Umbilical cord (tissue), 2 donors: ENCODE measurements at places on chromosomes 13 and 19. TPM values are rescaled to one million over a fixed set of nuclear protein-coding genes. Genes with fewer than 3 reads are reported as not detected.
A peak's percentile ranks its signal among the peaks of the same experiment; 100 is the strongest.

DNA sequence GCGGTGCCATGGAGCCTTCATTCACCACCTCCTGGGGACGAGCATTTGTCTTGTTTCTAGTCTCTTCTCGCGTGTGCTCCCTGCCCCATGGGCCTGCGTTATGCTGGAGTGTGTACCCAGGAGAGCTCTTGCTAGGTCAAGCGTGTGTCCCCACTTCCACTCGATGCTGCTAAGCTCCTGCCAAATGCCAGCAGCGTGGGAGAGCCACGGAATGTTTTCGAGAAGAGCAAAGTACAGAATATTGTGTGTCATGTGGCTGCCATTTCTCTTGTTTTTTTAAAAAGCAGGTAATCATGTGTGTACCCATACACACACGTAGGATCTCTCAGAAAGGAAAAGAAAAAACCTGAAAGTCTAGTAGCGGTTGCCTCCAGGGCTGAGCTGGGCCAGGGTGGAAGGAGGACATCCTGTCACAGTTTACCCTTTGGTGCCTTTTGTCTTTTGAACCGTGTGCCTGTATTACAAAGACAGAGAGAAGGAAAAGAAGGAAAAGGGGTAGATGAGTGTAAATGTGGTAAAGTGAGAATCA, 28.6 kb downstream of the PAK4 start:
- DNase-seq = peak; percentile 61

DNA sequence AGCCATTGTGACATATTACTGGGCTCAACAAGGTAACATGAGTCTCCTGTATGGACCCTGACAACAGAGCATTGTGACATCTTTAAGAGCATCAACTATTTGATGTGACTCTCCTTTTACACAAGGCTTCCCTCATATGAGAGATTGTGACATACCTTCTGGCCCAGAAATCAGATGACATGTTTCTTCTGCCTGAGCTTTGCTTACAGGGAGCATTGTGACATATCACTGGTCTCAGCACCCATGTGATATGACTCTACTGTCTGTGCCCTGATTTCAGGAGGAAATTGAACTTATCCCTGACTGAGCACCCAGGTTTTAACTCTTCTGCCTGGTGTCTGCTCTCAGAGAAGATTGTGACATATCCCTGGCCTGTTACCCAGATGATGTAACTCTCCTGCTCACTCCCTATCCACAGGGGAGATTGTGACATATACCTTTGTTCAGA, 15.9 kb upstream of the ZNF681 start:
- DNase-seq = no peak

DNA sequence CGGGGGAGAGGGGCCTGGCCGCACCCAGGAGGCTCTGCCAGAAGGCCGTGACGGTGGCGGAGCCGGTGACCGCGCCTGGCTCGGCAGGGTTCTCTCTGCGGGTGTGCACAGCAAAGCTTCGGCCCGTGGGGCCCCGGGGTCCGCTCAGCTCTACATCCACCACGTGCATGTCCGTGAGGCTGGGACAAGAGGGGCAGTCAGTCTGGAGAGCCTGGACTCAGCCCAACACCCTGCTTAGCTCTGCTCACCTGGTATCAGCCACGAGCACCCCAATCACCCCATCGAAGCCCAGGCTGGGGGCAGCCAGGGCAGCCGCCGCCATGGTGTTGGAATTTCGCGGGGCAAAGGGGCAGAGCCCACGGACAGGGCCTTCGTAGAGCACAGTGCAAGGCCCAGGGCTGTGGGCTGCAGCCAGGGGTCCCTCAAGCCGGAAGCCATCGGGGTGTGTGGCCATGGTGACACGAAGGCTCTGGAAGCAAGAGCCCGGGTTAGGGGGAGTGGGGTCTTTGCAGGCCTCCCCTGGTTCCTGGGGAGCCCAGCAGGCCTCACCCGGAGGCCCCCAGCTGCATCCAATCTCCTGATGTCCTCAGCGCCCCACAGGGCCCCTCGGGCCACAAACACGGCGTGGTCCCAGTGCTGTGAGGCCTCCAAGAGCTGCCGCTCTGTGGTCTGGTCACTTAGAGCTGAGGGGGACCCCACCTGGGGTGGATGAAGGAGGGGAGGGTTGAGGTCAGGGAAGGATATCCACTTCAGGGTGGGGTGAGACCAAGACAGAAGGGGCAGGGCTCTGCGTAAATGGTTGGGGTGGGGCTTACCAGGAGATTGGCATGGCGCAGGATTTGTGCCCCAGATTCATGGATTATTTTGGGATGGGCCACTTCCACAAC, 1.4 kb downstream of the ASPDH start:
- no peak for DNase-seq

DNA sequence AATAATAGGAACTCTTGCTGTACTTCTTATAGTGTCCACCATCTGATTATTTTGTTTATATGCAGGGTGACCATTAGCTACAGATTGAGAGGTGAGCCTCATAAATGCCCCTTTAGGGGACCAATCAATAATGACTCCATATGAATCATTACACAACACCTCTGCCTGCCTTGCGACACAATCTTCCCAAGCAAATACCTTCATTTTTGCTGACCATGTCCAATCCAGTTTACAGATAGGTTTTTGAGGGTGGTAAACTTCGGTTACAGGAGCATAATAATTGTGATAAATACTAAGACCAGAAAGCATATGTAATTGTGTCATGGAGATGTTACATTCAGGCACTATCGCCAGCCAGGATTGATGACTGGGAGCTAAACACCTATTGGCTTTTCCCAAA, 23.6 kb upstream of the IL17D start:
- no peak for DNase-seq

- DNase-seq = peak; percentile 35
Observed at GRCh38 chr19:51259348-51260245, 8.7 kb downstream of the SIGLECL1 start.

DNA sequence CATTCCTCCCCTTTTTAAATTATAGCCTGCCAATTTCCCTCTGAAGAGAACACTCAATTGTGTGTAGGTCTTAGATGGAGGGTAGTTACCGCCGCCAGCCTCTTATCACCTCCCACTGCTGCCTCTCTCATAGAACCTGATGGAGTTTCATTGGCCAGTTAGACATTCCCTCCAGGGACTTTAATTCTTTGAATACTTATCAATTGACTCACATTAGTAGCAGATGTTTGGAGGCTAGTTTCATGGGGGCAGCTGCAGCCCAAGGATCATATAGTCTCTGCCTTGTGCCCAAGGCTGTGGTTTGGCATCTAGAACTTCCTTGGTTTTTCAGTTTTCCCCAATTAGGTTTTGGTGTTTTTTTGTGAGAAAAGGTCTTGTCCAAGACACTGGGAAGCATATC, 318.9 kb upstream of the HTR2A start:
- no peak for DNase-seq

DNA sequence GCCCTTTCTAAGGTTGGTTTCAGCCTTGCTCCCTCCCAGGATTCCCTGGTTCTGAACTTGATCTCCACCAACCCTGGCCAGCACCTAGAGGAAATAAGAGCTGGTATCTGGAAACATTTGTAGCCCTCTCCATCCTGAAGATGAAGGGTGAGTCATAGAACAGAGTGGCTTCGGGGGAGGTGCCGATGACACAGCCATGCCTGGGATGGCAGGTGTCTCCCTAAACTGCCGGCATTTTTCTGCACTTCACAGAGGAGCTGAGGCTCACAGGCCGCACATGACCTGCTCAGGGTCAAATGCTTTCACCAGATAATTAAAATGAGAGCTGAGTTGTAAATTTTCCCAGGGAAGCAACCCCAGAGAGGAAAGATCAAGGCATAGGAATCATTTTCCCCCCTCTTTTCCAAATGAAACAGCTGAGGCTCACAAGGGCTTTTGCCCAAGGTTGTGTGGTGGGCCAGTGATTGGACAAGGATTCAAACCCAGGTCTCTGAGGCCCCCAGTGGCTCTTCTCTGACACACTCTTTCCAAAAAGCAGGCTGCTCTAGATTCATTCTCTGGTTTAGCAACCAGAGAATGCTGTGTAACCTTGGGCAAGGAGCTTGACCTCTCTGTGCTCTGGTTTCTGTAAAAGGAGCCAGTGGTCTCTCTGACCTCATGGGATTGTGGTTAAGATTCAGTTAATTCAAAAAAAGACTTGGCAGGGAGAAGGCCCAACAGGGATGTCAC, 1.2 kb upstream of the SLC25A42 start:
- no peak for DNase-seq

- no peak for DNase-seq
Observed at GRCh38 chr19:18342090-18342632, 1.8 kb downstream of the PGPEP1 start.

- no peak for DNase-seq
Observed at GRCh38 chr13:103229674-103230073, 163.5 kb upstream of the SLC10A2 start.

DNA sequence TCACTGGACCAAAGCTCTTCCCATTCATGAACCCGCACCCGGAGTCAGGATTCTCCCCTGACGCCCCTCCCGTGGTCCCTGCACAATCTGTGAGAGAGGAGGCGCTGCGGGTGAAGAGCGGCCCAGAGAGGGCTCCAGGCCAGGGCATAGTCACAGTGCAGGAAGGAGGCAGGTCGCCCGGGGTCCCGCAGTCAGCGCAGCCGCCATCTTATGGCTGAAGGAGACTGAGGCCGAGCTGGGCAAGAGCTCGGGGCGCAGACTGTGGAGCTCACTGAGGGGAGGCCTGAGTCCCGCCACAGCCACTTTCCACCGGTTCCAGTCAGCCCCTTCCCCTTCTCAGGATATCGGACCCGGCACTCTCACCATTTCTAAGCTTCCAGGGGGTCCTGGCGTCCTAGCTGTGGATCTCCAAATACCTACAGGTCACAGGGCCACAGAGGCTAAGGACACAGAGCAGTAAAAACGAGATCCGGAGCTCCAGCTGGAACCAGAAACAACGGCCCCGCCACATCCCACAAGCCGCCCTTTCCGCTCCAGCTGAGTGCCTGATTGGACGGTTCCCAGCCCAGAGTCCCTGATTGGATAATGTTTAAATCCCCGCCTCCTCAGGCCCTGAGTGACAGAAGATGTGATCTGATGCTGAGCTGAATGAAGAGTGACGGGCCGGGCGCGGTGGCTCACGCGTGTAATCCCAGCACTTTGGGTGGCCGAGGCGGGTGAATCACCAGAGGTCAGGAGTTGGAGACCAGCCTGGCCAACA, at the start of gene ZNF99:
Gene ZNF99 (minus strand): TSS at position 501 of the 760 bp plus-strand sequence. CDS start 135 bp downstream, at position 366.
- peak; percentile 84 for DNase-seq

- no peak for DNase-seq
Observed at GRCh38 chr13:46830405-46831005, 33.5 kb upstream of the ESD start.

DNA sequence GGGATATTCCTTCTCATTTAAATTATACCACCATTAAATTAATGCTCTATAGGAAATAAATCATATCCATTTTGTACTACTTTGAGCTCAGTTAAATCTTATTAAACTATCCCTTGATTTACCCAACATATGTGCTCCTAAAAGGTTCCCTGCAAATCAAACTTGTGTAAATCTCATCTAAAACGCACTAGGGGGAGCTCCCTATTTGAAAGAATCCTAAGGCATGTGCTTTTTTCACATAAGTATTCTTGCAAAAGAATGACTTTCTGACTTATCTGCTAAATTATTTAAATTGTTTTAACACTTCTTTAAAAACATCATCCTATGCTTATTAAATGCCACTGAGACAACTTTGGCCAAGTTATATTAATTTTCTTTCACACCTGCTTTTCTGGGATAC, 7.9 kb downstream of the INTS6 start:
- peak; percentile 30 for DNase-seq

GRCh38 chr13:73508841-73509240, 450.0 kb downstream of the KLF5 start:
- DNase-seq = peak; percentile 67

GRCh38 chr13:32830336-32831031, 185.7 kb upstream of the KL start:
- no peak for DNase-seq

- DNase-seq = no peak
Observed at GRCh38 chr19:3140667-3141038, 4.8 kb downstream of the GNA15 start.

DNA sequence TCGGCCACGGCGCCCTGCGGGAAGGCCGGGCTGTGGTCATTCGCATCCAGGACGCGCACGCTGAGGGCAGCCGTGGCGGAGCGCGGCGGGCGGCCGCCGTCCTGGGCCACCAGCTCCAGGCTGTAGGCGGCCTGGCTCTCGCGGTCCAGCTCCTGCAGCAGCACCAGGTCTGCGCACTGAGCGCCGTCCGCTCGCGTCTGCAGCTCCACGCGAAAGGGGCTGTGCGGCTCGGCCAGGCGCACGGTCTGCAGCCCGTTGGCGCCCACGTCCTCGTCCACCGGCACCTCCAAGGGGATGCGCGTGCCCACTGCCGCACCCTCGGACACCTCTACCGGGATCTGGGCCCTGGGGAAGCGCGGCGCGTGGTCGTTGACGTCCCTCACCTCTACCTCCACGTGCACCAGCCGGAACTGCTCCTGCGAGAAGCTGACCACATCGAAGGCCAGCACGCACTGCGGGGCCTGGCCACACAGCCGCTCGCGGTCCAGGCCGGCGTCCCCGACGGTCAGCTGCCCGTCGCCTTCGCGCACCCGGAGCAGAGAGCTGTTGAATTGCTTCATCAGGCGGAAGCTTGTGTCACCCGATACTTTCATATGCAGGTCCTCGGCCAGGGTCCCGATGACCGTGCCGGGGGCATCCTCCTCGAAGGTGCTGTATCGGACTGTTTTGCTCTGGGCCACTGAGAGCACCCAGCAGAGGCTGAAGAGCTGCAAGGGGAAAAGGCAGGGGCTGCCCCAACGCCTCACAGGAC, 583 bp downstream of the PCDH8 start:
- no peak for DNase-seq

- no peak for DNase-seq
Observed at GRCh38 chr19:16160943-16161560, 12.3 kb downstream of the CIB3 start.

DNA sequence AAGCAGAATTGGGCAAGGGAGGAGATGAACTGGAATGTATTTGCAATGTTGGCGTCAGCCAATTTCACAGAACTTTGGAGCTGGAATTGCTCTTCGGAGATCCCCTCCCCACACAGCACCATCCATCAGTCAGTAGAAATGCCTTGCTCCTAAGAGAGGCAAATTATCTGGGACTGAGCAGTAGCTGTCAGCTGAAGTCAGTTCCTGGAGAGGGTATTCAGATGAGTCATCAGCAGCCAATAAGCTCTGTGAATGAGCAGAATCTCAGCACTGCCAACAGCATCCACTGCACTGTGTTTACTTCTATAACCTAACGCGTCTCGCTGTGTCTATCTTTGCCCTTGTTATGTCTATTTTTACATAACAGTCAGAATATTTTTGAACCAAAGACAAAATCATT, 213.7 kb downstream of the SLITRK5 start:
- peak; percentile 10 for DNase-seq

- peak; percentile 39 for DNase-seq
Observed at GRCh38 chr19:39171479-39172465, 25.0 kb upstream of the NCCRP1 start.

GRCh38 chr13:109235901-109236300, 550.5 kb downstream of the IRS2 start:
- no peak for DNase-seq

GRCh38 chr19:38743394-38744297, 628 bp downstream of the CAPN12 start:
- DNase-seq = no peak

Gene RNF225
- 0.72 TPM for total RNA-seq

Gene SOHLH2
- 0.72 TPM for total RNA-seq

Gene CPB2
- total RNA-seq = not detected

Gene SPACA4
- not detected for total RNA-seq

Gene FSD1
- total RNA-seq = 3.4 TPM

Gene SIGLEC6
- not detected for total RNA-seq

Gene GPR12
- total RNA-seq = 2.4 TPM

Gene JSRP1
- not detected for total RNA-seq

Gene SIRT6
- 2.2 TPM for total RNA-seq

Gene MAST1
- 2.2 TPM for total RNA-seq

Gene ZNF563
- 8.2 TPM for total RNA-seq

Gene MTUS2
- total RNA-seq = 7.5 TPM

Gene JOSD2
- 20.5 TPM for total RNA-seq

Gene LGALS13
- not detected for total RNA-seq

Gene ATCAY
- total RNA-seq = 0.24 TPM

Gene URAD
- total RNA-seq = not detected

Gene GNA15
- total RNA-seq = 20.5 TPM
